NCI-H1105 (cell line): ENCODE measurements at places on chromosomes 5 and 9.

DNA sequence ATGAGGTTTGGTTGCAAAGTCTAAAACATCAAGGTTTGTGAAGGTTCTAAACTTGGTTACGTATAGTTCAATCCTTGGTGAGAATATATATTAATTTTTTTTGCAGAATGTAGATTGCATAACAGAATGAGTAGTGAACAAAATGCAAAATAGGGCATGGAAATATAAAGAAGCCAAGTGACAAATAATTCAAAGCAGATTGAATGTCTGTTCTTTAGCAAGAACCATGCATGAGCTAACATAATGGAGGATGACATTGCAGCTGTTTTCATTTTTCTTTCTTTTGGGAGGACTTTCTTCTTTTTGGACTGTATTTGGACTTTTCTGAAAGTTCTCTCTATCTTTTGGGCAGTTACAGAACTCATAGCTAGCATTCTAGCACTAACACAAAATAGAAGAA is 194.8 kb upstream of the MRPS30 start:
- DNase-seq = no peak

DNA sequence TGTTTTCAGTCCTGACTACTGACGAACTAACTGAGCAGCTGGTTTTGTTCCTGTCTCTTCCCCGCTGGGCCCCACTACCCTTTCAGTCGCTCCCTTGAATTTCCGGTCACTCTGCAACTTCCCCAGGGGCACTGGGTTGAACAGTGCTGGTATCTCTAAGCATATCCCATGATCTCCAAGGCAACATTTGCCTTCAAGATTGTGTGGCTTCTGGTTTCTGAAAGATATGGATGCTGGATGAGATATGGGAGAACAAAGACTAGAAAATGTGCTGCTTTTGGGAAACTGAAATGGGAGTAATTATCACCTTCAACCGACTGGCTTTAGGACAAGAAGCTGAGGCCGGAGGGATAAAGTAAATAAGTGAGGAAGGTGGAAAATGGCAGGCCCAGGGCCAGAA is 258.2 kb upstream of the PIK3R1 start:
- DNase-seq = no peak

DNA sequence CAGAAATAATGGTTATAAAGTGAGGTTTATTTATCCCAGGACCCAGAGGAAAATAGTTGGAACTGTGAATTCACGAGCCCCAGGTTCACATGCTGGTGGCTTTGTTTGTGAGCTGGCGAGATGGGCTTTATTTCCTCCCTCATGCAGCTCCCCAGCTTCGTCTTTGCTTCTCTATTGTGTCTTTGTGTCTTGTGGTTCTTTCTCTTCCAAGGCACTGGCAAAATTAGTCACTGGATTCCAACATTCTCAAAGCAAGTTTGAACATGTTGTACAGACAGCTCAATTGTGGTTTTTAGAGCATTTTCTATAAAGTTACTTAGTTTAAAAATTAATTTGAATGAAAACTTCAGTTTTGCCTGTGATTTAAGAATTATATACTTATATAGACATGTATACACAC is 7.2 kb downstream of the NDUFS6 start:
- DNase-seq = no peak

- DNase-seq = no peak
These were observed 1148.1 kb upstream of the ACO1 start for GRCh38 chr9:31236344-31236743.
